ENCODE measurements at places on chromosomes 4 and X.
A peak's percentile ranks its signal among the peaks of the same experiment; 100 is the strongest.

- H3K27ac ChIP-seq = no peak overlapping the region
- no peaks in the 10 kb centered on the region for H3K36me3 ChIP-seq
- no peaks in the 10 kb centered on the region for H3K4me1 ChIP-seq
- H3K4me3 ChIP-seq = no peak overlapping the region
These were observed 197.2 kb downstream of the PDGFC start for GRCh38 chr4:156774422-156774821.

GRCh38 chrX:1925053-1925481, 310.2 kb downstream of the ASMT start:
- H3K4me1 ChIP-seq = no peaks in the 10 kb centered on the region
- H3K4me3 ChIP-seq = no peak overlapping the region
- H3K27ac ChIP-seq = no peak overlapping the region
- H3K36me3 ChIP-seq = no peaks in the 10 kb centered on the region
- H3K27me3 ChIP-seq = peaks cover 6% of the 10 kb centered on the region

DNA sequence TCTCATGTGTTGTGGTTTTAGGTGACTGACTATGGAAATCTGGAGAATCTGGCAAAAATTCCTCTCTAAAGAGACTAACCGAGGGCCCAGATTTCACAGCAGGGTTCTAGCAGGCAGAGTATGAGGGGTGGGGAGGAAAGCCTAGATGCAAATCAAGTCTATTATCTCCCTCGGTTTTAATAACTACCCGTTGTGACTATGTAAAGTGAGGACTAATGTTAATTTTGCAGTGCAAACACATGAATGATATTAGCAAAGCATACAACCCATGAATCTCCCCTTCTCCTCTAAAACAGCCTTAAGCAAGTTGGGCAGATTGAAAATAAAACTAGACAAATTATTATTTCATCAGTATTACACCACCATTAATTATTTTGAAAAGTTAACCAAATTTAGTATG, 131.4 kb downstream of the SLITRK2 start:
- DNase-seq = no peak
- H3K27ac ChIP-seq = no peak overlapping the region
- H3K4me1 ChIP-seq = no peaks in the 10 kb centered on the region
- H3K36me3 ChIP-seq = no peaks in the 10 kb centered on the region
- no peak overlapping the region for H3K4me3 ChIP-seq

DNA sequence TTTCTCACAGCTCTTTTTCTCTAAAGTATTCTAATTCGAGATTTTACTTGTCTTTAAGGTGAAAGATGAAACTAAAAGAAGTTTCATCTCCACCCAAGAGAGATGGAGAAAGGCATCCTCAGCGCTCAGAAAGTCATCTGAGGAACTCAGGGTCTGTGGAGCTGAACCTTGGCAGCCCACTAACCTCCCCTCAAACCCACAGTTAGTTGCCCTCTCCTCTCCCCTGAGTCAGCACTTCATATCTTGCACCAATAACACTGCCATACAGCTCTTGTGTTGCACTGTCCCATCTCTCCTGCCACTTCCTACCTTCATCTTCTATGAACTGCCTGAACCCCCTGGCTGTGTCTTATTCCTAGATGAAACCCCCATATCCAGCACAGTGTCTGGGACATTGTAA, 184.8 kb downstream of the RAB28 start:
- DNase-seq = no peak
- no peaks in the 10 kb centered on the region for H3K4me1 ChIP-seq
- H3K27ac ChIP-seq = no peak overlapping the region
- H3K4me3 ChIP-seq = no peak overlapping the region
- no peaks in the 10 kb centered on the region for H3K27me3 ChIP-seq

DNA sequence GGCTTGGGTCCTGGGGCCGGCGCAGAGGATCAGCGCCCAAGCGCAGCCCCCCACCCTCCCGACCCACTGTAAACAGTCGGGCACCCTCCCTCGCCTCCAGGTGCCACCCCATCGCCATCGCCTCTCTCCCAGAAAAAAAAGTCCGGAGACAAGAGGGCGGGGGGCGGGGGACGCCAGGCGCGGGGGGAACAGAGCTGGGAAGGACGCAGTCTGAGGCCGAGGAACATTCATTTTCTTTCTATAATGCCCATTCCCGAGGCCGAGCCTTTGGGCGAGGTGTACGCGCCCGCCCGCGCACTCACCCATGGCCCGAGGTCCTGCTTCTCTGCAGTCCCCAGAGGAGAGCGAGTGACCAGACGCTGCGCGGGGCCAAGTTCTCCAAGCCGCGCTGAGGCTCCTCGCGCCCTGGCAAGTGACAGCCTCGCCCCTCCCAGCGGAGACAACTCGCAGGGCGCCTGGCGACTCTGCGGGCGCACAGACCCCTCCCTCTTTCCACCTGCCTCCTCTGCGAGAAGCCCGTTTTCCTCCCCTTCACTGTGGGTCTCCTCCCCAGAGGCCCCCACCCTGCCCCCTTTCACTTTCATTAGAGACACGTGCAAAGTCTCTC, 63.5 kb upstream of the WDR17 start:
- DNase-seq = peak; percentile 11
- H3K27me3 ChIP-seq = peaks cover 35% of the 10 kb centered on the region
- no peak overlapping the region for H3K27ac ChIP-seq
- H3K36me3 ChIP-seq = no peaks in the 10 kb centered on the region
- peaks cover 6% of the 10 kb centered on the region for H3K4me1 ChIP-seq
